ENCODE measurements at places on chromosomes 11 and 22.

GRCh38 chr11:86219311-86220193, 25.0 kb upstream of the EED start:
- DNase-seq = no peak

- no peak for DNase-seq
These were observed 18.3 kb downstream of the ANKK1 start for GRCh38 chr11:113405724-113406478.

GRCh38 chr11:93510196-93510873, 32.9 kb downstream of the SMCO4 start:
- no peak for DNase-seq

DNA sequence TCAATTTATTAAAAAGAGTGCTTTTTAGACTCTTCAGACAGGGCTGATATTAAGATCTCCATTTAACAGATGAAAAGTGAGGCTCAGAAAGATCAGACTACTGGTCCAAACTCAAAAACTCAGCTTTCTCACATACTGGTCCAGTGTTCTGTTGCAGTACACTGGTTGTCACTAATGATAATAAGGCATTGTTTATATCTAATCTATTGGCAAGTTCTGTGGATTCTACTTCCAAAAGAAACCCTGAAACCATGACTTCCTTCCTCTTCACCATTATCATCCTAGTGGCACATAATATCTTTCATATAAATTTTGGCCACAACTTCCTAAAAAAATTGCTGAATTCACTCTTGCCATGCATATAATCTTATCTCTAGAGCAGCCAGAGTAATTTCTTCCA, 36.9 kb downstream of the F2 start:
- no peak for DNase-seq

DNA sequence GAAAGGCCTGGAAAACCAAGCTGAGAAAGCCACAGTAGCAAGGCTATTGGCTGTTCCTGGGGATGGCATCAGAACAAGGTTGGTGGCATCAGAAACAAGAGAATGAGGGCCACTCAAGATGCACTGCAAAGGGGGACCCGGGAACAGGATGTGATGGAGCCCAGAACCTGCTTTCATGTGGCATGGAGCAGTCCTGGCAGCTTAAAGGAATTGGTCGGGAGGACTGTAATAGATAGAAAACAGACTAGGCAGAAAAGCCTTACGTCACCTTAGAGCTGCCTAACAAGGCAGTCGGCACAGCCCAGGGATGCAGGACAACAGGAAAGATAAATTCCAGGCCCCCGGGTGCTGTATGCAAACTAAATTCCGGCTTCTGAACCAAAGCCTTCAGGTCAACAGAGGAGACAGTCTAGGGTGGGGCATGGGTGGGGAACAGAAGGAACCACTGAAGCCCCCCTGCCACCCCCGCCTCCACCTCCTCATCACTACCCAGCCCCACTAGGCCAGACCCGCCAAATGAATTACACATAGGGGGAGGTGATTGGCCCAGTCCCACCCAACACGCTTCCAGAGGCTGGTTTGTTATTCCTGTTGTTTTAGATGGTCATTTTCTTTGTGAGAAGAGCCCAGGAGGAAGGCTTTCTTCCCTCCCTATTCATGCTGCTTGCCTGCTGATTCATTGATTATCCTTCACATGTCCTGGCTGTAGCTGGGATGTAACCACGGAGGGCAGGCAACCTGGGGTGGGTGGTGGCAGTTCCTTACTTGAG, 25.7 kb upstream of the LRRC55 start:
- peak; percentile 59 for DNase-seq

DNA sequence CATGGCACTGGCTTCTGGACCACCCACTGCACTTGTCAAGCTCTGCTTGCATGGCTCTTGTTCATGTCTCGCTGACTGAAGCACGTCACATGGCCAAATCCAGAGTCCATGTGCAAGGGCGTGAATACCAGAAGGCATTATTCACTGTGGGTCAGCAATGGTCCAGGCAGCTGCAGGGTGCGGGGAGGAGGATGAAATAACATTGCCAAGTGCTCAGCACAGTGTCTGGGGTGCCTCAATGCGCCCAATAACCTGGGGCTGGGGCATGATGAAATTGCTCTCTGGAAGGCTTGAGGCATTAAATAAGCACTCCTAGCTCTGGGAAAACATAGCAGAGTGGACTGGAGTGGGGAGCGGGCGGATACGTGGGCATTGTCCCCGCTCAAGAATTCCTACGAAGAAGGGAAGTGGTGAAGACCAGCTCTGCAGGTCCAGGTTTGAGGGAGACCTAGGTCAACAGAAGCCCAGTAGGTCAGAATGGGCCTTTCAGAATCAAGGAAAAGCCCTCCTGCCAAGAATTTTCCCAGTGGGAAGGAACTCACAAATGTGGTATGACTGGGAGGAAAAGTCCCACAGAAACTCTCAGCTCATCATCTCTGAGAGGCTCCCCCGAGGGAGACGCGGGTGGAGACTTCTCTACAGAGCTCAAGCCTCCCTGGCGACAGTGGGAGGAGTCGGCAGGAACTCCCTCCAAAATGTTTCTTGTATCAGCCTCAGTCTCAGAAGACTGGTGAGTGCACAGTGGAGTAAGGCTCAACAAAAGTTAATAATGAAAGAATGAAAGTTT, 15.3 kb upstream of the ACCSL start:
- no peak for DNase-seq

DNA sequence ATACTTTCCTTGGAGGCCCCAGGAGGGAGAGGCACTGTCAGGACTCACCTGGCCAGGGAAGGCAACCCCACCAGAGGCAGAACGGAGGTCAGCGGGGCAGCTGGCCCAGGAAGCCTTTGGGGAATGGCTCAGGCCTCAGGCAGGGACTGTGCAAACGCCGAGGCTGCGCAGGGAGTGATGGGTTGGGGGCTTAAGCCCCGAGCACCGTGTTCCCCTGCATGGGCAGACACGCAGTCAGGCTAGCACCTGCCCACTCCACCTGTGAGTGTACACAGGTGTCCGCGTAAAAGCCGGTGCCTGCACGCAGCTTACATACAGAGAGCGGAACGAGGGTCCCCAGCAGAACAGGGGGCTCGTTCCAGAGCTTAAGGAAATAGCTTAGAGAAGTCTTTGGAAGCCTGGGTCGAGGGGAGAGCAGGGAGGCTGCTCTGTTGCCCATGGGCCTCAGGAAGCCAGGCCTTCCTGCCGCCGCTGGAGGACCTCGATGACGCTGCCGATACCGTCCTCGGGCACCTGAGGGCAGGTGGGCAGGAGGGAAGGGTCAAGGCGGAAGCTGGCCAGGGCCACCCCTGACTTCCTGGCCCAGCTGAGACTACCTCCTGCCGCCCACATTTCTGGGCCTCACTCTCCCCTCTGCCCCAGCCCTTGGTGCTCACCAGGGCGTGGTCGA, 4.0 kb downstream of the CASTOR1 start:
- no peak for DNase-seq

DNA sequence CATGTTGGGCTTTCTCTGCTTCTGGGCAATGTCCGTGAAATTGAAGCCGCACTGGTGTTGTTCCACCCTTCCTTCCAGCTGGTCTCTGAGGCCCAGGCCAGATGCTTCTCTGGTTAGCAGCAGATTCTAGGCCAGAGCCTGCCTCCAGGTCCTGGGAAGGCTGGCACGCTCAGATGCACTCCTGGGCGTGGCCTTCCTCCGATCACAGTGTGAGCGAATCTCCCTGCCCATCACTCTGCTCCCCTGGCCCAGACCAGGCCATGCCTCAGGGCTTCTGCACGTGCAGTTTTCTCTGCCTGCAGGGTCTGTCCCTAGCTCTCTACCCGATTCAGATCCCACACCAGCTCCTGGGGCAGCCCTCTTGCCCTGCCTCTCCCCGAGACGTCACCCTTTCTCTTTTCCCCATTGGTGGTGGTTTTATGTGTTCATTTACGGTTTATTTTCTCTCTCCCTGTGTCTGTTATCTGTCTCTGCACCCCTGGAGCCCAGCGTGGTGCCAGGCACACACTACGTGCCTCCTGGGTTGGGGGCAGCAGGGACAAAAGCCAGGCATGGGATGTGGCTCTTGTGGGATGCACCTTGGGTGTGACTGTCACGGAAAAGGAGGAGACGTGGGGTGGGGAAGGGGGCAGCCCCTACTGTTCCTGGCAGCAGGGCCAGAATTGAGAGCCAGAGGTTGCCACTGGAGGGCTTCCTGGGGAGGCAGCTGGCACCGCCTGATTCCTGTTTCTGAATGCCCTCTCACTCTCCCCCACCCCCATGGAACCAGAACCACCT, 66.0 kb downstream of the KCNQ1 start:
- peak; percentile 32 for DNase-seq

- DNase-seq = no peak
These were observed 47.7 kb upstream of the PPP6R3 start for GRCh38 chr11:68412593-68413475.

DNA sequence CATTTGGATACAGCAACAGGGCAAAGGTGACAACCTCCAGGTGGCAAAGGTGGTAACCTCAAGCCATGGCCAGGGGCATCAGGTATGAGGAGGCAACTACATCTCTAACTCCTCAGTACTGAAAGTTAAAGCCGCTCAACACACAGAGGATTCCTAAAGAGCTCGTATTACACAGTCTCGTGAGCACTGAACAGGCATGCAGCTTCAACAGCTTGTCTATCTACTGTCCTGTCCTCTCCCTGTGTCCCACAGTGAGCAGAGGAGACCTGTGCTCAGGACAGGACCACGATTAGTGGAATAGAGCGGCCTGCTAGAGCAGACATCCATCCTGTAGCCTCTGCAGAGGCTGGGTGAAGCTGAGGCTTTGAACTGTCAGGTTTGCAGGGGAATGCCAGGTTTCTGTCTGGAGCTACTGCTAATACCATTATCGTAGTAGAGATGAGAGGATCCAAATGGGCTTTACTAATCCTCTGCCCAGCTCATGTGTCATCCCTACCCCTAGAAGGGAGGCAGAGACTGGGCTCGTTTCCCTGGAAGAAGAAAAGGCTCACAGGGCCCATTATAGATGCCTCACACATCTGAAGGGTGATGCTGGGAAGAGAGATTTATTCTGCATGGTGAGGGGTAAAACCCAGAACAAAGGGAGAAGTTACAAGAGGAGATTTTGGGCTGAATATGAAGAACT, 415.2 kb downstream of the LARGE1 start:
- DNase-seq = no peak
